Activated CD8-positive, alpha-beta T cell treated with anti-CD3 and anti-CD28 coated beads, Interleukin-2, amount 10 ng/mL, durations not matched to agents 7 days and 5 days (primary cell): ENCODE measurements at places on chromosomes 6 and 20. TPM values are rescaled to one million over a fixed set of nuclear protein-coding genes. Genes with fewer than 3 reads are reported as not detected.

DNA sequence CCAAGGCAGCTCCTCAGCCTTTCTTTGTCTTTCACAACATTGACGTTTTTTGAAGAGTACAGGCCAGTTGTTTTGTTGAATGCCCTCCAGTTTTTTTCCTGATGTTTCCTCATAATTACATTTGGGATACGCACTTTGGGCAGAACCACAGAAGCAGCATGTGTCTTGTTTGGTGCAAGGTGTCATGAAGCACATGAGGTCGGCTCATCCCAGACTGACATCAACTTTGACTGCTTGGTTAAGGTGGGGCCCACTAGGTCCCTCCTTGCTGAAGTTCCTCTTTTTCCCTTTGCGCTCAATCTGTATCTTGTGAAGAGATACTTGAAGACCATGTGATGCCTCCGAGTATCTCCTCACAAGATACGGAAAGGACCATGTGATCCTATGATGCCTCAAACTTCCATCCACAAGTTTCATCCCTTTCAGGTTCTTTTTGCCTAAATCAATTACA is 10.5 kb downstream of the SNAI1 start:
- no peak for DNase-seq

DNA sequence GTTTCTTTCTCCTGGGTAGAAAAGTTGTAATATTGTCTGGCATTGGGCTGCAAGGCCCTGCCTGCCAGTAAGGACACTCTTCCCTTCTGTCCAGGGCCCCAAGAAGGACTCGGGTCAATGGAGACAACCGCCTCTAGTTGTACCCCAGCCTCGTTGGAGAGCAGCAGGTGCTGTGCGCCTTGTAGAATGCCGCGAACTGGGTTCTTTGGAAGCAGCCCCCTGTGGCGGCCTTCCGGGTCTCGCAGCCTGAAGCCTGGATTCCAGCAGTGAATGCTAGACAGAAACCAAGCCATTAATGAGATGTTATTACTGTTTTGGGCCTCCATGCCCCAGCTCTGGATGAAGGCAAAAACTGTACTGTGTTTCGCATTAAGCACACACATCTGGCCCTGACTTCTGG is 37.0 kb downstream of the PLCG1 start:
- DNase-seq: no peak

- no peak for DNase-seq
These were observed 291.4 kb downstream of the QKI start for GRCh38 chr6:163705923-163706322.

- no peak for DNase-seq
These were observed 11.5 kb upstream of the SRF start for GRCh38 chr6:43159599-43159998.

DNA sequence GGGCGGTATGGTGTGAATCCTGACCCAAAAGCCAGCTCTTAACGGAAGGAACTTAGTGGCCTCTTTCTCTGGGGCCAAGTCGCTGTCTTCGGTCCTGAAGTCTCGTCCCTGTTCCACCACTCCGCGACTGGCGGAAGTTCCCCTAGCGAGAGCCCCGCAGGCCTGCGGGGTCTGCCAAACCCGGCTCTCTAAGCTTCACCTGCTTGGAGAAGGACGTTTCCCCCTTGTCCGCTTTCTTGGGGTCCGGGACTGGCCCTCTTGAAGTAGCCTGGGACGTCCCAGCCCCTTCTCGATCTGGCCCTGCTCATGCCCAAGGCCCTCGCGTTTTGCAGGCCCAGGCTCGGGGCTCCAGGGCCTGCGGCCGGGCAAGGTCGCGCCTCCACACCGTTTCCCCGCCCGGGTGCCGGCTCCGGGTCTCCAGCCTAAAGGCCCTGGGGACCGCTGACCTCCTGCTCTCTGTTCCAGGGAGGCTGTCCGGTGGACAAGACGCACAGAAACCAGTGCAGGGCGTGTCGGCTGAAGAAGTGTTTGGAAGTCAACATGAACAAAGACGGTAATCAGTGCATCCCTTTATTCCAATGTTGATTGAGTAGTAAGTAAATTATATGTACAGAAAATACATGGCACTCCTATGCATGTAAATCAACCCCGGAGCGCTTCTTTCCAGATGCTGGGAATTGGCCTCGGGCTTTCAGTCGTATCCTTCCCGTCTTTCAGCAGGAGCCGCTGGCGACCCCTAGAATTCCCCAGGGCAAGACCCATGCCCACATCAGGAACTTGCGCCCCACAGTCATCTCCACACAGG is 8.8 kb downstream of the NR2E1 start:
- peak; percentile 73 for DNase-seq

- no peak for DNase-seq
These were observed 50.6 kb downstream of the GJA10 start for GRCh38 chr6:89944826-89945407.

- peak; percentile 75 for DNase-seq
These were observed 5.6 kb downstream of the PLCG1 start for GRCh38 chr20:41142919-41143318.

DNA sequence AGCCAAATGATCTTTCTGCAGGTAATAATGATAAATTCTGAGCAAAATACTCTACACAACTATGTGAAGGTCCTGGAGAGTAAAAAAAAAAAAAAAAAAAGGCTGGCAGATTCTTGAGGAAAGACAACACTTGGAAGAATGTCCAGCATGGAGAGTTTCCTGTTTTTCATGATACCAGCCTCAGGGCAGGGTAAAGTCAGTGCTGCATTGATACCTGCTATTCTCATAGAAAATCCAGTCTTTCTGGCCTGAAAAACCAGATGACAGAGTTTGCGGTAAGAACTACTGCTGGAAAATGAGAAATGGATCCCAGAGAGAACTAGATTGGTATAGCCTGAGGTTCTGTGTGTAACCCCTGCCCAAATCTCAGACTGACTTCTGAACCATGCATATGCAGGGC is 89.1 kb downstream of the AFG1L start:
- no peak for DNase-seq

DNA sequence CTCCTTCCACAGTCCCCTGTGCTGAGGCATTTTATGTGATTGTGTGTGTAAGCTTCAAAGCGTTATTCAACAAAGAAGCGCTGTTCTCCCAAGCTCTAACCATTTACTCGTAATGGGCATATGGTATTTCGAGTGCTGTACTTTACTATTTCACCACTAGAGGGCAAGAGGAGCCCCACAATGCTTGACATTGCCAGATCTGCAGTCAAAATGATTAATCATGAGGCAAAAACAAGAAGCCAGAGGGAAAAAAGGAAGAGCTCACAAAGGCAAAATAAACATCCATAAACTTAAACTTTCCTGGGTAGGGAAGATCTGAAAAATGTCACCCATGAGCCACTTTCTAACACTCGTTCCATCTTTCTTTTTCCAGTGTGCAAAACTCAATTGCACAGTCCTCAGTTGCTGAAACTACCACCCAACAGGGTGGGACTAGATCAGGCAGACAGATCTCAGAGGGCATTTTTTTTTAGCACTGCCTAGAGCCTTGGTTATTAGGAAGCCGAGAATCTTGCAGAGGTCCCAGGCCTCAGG is 215.0 kb upstream of the PLCB4 start:
- DNase-seq: peak; percentile 21

DNA sequence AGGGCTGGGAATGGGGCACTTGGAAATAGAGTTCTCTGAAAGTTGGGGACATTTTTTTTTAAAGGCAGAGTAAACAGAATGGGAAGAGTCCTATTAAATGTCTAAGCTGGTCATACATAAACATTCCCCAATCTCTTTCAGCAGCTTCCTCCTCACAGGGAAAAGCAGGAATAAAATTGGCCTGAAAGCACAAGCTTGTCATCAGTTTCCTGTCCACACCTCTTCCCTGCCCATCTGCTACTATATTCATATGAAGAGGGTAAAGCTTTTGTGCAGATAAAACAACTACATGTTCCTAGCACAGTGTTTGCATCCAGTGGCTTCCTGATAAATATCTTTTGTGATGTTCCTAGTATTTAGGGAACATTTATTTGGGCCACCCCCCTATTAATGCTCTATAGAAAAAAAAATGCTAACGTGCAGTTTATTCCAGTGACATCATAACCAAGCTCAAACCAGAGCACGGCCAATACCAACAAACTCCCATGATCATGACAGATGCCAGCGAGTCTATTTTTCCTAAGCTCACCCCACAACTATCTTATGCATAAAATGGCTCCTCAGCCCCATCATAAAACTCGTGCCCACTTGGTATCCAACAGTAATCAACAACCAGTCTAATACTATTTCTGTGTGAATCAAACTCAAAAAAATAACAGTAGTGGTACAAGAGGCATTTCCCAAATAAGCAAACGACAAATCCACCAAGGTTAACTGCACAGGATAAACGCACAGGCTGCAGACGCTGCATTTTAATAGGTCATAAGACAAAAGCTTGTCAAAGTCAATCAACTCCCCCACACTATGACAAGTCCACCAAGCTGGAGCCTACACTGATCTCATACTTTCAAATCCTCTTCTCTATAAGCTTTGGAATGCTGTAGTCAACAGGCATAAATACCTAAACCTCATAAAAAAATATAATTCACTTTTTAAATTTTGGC is 95.3 kb downstream of the EPB41L2 start:
- DNase-seq: no peak

DNA sequence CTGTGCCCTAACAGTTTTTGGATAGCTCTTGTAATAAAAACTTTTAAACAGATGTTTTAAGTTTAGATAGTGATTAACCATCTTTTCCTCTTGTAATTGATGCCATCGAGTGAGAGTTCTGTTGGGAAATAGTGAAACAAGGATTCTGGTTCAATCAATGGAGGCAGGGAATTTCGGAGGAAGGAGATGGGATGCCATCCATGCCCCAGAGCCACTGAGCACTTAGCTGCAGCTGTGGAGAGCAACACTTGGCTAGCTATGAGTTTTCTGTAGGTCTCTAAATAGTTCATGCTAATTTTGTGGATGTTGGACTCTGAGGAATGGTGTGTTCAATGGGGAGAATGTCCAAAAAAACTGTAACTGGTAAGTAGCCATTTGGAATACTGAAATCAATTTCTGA is 16.7 kb downstream of the CBFA2T2 start:
- DNase-seq: no peak

DNA sequence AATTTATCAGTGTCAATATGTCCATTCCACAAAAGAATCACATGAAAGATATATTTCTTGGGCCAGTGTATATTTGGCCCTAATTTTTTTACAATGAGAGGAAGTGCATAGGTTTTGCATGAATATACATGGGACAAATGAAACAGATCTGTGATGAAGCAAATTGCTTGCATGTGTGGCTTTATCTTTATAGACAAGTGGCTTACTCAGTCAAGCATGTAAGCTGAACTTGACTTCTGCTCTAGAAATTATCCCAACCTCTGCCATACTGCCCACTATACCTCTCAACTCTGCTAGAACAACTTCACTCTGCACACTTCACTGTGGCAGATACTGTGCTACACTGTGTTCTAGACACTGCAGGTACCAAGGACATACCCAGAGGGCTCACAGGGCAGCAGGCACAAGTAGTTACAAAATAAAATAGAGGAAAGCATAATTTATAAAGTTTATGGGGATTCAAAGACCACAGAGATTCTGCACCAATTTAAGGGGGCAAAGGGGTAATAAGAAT is 349.2 kb upstream of the HSF2 start:
- DNase-seq: no peak

GRCh38 chr20:19408971-19409370 is 196.5 kb downstream of the SLC24A3 start:
- no peak for DNase-seq

GRCh38 chr6:126941751-126942150 is 176.7 kb upstream of the RSPO3 start:
- DNase-seq: no peak

GRCh38 chr6:31888276-31889258 is 8.9 kb downstream of the EHMT2 start:
- DNase-seq: peak; percentile 62

GRCh38 chr20:37356387-37356786 is 10.4 kb downstream of the SRC start:
- no peak for DNase-seq

GRCh38 chr6:150667977-150668716 is 68.5 kb downstream of the PLEKHG1 start:
- no peak for DNase-seq

DNA sequence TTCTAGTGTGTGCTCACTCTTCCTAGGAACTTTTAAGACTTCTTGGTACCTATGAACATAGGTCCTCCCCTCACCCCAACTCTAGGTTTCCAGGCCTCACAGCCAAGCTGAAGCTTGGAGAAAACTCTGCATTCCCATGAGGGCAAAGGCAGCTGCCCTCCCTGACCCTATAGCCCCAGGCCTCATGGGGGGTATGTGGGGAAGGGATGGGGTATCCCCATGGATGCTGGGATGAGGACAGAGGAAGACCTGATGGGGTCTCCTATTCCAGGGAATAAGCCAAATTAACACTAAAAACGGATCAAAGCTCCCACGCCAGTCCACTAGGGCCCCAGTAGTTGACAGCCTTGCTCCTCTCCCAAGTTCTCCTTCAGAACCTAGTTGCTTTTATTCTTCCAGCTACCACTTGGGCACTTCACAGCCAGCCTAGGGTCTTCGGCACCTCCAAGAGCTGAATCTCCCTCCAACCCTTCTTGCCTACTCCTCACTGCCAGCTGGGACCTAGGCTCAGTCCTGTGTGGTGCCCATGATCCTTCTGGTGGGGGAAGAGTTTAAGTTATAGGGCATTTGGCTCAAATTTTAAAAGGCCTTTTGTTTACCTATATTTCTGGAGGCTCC is 7.8 kb downstream of the TP53INP2 start:
- DNase-seq: no peak

Gene SCAF8
- total RNA-seq: 35.7 TPM
